Caco-2 (cell line): ENCODE measurements at places on chromosomes 2 and 18.

DNA sequence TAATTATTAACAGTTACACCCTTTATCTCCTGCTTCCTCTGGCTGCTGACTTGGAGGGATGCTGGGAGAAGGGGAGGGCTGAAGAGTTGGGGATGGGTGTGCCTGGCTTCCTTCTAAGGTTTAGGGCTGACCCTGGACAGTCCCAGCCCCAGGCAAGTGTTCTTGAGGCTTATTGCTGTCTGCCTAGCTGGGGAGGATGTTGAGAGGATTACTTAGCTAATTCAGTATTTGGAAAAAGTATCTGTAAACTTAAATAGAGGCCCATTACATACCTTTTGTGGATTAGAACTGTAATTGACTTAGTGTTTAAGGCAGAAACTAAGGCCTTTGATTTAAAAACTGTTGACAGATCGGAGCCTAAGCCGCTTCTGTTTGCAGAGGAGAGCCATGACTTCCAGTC, 67.6 kb downstream of the AGAP1 start:
- peak; percentile 27 for DNase-seq

GRCh38 chr18:42980426-42980825, 135.1 kb downstream of the RIT2 start:
- no peak for DNase-seq

DNA sequence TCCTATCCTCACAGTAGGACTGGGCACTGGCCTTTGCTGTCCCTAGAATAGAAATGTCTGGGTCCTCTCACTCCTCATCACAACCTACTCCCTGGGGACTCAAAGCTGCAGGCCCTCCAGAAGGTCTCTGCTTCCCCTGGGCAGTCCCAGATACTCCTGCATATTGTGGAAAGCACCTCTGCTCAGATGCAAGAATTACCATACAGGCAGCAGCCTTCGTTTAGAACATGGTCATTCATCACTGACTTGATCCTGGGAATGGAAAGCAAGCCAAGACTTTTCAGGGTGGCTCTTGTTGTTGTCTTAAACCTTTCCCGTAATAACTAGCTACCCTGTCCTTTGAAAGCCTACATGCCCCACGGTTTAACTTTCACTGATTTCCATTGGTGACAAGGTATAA, 53.1 kb upstream of the NPAS2 start:
- no peak for DNase-seq

DNA sequence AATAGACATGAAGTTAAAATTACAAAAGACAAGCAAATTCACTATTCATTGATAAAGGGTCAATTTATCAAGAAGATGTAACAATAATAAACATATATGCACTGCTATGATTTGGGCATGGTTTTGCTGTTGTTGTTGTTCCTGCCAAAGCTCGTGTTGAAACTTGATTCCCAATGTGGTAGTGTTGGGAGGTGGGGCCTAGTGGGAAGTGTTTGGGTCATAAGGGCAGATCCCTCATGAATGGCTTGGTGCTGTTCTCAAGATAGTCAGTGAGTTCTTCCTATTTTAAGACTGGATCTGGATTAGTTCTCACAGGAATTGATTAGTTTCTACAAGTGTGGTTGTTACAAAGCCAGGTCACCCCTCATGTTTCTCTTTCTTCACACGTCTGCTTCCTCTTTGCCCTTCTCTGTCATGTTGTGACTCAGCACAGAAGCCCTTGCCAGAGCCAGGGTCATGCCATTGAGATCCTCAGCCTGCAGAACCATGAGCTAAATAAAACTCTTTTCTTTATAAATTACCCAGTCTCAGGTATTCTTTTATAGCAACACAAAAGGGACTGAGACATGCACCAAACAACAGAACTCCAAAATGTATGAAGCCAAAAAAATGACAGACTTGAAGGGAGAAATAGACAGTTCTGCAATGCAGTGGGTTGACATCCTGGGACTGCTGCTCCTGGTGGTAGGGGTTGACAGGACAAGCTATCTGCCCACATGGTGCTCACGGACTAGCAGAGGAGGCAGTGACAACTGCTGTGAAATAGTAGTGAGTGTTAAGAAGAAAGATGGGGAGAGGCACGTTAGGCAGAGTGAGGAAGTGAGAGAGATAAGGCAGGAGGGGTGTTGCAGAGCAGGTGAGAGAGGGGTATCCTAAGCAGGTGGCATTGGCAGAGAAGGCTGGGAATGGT, 18.6 kb upstream of the SKA1 start:
- no peak for DNase-seq

DNA sequence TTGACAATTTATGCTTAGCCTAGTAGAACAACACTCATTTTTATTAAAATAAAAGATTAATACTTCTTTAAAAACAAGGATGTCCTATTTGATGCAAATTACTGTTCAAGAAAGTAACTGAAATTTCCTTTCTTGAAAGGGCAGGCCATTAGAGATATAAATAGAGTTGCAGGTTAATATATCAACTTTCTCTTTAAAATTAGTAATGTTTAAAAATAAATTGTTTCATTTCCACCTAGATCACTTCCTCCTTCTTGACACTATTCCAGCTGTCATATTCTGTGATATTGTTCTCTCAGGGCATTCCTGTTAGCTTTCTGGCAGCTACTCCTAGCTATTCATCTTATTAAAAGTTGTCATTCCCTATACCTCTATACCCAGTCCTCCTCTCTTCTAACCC, 357.9 kb upstream of the NRP2 start:
- no peak for DNase-seq

GRCh38 chr2:96260387-96261260, 5.2 kb downstream of the TMEM127 start:
- DNase-seq = peak; percentile 58

GRCh38 chr2:30412047-30412683, 34.9 kb upstream of the LCLAT1 start:
- no peak for DNase-seq

DNA sequence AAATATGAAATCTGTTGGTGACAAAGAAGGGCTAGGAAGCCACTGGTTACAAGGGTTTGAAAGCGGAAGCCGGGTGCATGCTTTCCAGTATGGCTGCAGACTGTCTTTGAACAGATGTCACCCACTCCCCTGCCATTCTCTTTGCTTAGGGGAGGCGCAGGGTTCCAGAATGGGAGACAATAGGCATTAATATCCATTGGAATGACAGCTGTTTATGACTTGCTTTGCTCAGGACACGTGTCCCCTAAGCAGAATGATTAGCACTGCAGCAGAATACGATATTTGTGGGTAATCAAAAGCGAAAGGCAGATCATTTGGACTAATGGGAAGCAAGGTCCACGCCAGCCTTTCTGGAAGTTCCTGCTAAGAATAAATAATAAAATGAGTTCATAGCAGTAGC, 25.8 kb upstream of the NRP2 start:
- DNase-seq = no peak

DNA sequence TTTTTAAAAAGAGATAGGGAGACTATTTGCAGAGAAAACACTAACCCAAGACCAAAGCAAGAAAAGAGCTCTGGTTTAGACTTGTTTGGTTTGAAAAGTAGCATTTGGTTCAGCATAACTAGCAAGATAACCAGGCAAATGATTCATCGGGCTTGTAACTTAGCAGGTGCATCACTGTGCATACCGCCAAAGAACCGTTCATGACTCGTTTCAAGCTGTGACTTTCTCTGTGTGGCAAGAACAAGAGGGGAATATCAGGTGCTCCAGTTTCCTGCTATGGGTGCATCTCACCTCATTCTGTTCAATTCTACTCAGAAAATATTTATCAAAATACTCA, 244.9 kb downstream of the ETAA1 start:
- no peak for DNase-seq

- no peak for DNase-seq
Observed at GRCh38 chr2:76721226-76721625, 801.0 kb downstream of the LRRTM4 start.

- DNase-seq = no peak
Observed at GRCh38 chr2:181626671-181627070, 30.2 kb downstream of the CERKL start.

- DNase-seq = no peak
Observed at GRCh38 chr2:196534495-196534894, 105.0 kb upstream of the CCDC150 start.

DNA sequence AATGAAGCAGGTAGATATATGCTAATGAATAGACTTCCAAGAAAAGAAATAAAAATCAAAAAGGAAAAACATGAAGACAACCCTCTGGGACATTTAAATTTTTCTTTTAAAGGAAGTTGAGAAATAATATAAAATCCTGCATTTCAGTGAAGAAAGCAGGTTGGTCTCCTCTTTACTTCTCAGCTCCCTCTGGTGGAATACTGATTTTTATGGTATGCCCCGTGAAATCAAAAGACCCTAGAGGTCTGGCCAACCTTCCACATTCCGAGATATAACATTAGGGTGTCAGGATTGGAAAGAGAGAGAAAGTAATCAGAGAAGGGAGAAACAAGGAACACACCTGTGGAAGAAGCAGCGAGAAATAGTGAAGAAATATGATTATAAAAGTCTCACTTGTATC, 72.7 kb downstream of the DNER start:
- no peak for DNase-seq

- no peak for DNase-seq
Observed at GRCh38 chr18:26457195-26457594, 91.2 kb downstream of the KCTD1 start.

DNA sequence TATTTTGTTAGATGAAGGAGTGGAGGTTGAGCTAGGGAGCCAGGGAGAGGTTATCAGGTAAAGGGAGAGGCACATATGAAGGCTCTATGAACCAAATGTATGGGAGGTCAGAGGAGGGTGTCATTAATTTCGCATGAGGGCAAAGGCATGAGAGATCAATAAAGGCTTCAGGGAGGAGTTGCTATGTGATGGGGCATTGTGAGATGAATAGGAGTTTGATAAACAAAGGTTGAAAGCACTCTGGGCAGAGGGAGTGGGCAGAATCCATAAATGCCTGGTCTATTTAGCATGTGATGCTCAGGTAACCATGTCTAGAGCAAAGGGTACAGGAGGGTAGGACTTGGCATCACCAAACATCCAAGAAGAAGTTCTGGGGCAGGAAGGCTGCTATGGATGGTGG, 273.4 kb downstream of the HAUS1 start:
- DNase-seq = no peak

DNA sequence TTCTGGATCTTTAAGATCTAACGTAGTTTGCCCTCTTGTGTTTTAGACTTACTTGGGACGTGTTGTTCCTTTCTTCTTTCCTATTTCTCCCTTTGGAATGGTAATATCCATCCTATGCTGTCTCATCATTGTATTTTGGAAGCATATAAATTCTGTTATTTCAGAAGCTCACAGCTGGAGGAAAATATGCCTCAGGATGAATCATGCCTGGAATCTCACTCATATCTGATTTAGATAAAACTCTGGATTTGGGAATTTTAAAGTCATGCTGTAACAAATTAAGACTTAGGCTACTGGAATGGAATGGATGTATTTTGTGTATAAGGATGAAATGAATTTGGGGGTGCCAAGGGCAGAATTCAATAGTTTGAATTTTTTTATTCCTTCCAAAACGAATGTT, 245.2 kb upstream of the GULP1 start:
- DNase-seq = no peak

DNA sequence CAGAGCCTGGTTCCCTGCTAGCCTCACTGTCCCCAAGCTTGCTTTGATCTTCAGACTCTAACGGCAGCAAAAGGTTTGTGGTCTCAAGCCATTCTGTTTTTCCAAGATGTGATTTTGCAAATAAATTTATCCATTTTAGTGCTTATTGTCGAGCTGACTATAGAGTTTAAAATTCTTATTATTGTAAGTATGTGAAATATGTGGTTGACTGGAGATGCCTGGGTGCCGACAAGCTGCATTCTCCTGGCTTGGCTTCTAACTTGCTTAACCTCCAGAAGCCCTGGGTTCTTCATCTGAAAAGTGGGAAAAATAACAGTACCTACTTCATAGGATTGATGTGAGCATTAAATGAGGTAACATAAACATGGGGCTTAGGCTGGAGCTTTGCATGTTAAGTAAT, 9.9 kb upstream of the EDAR start:
- no peak for DNase-seq

GRCh38 chr2:1652034-1652790, 92.1 kb downstream of the PXDN start:
- DNase-seq = no peak

DNA sequence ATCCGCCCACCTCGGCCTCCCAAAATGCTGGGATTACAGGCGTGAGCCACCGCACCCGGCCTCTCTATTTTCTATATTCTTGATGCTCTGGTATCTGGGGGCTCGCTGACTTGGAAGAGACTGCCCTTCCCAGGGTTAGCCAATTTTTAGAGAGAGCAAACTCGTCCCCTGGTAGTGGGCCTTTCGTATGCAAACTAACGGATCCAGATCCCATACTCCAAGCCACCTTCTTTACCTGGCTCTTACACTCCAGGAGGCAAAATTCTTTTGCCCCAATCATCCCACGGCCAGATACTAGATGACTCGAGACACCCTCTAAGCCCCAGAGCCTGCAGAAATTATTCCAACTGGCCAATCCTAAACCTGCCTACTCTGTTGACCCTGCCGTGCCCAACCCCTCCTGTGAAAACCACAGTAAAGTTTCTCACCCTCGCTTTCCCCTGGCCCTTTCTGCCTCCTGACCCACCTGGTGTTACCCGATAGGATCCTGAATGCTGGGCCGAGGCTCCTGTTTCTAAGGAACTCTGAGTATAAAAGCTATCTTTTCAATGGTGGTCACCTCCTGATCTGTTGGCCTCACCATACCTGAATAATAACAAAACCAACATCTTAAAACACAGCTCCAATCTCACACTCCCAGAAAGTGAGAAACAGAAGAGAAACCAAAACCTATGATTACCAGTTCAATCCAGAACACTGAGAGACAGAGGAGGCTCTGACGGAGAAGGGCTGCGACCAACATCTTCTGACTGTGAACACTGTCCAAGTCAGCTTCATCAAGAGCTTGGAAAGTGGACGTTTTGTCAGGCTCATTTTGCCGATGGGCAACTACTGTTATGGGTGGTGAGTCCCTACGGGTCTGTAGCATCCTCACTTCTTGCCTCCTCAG, 57.6 kb upstream of the ZNF532 start:
- DNase-seq = no peak

DNA sequence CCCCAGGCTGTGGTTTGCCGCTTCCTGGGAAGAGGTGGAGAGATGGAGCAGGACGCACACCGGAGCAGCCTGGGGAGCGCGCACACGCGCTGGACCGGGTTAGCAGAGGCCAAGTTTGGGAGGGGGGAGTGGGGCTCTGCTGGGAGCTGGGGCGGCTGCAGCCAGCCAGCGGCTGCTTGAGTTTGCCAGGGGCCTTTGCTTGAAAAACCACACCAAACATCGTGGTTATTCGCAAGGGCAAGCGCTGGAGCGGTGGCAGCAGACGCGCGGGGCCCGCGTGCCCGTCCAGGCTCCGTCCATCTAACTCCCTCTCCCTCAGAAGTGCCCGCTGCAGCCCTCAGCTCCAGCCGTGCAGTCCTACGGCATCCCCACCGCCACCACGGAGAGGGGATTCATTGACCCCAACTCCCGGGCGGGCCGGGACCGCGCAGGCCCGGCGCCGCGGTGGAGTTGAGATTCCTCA, 4.6 kb downstream of the PTGR3 start:
- no peak for DNase-seq
